Hepatocyte (in vitro differentiated cells): ENCODE measurements at places on chromosomes 2 and 18. TPM values are rescaled to one million over a fixed set of nuclear protein-coding genes. Genes with fewer than 3 reads are reported as not detected.
A peak's percentile ranks its signal among the peaks of the same experiment; 100 is the strongest.

DNA sequence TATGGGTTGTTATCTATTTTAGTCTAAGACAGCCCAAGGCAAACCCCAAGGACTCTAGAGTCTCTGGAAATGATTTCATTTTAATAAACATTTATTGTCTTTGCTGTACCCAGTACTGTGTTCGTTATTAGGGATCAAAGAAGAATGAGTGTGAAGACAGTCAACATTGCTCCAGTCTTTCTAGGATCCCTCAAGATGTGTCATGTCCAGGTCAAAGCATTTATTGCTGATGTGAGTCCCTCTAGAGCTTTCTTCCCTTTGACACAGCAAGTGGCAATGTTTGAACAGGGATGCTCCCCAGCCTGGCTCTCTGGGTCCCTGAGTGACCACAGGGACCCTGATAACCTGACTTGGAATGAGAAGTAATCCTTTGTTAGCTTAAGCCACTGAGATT is 123.1 kb upstream of the STK17B start:
- DNase-seq, result no peak
- peaks cover 7% of the 10 kb centered on the region for H3K4me1 ChIP-seq

- H3K27ac ChIP-seq, result no peak overlapping the region
- no peaks in the 10 kb centered on the region for H3K27me3 ChIP-seq
- H3K4me1 ChIP-seq, result no peaks in the 10 kb centered on the region
Observed at GRCh38 chr2:138601458-138602165, 100.0 kb downstream of the SPOPL start.

The KCNG3 gene
- polyA plus RNA-seq, result 0.13 TPM in 1 of 2 replicates, not detected in the other

DNA sequence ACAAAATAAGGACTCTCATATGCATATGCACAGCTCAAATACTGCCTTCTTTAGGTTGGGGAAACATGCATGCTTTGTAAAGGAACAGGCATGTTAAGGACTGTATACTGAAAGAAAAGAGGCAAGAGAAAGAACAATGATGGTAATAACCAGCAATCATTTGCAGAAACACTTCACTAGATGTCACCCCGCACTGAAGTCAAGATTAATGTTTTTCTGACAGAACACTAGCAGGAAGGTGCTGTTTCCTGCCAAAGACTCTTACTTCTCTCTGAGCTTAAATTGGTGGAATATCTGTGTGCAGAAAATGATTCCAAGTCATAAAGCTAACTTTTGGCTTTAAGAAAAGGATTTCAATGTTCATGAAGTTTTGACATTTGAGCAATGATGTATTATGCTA is 19.3 kb upstream of the CSRNP3 start:
- H3K4me1 ChIP-seq, result no peaks in the 10 kb centered on the region
- no peak overlapping the region for H3K27ac ChIP-seq

GRCh38 chr2:15242936-15243461 is 318.1 kb downstream of the NBAS start:
- H3K27me3 ChIP-seq, result no peaks in the 10 kb centered on the region
- H3K4me3 ChIP-seq, result no peak overlapping the region
- DNase-seq, result no peak
- H3K27ac ChIP-seq, result no peak overlapping the region
- no peaks in the 10 kb centered on the region for H3K4me1 ChIP-seq

GRCh38 chr2:236085211-236085610 is 83.0 kb downstream of the GBX2 start:
- H3K4me3 ChIP-seq, result no peak overlapping the region
- DNase-seq, result no peak
- H3K27me3 ChIP-seq, result no peaks in the 10 kb centered on the region
- no peak overlapping the region for H3K27ac ChIP-seq
- no peaks in the 10 kb centered on the region for H3K36me3 ChIP-seq

DNA sequence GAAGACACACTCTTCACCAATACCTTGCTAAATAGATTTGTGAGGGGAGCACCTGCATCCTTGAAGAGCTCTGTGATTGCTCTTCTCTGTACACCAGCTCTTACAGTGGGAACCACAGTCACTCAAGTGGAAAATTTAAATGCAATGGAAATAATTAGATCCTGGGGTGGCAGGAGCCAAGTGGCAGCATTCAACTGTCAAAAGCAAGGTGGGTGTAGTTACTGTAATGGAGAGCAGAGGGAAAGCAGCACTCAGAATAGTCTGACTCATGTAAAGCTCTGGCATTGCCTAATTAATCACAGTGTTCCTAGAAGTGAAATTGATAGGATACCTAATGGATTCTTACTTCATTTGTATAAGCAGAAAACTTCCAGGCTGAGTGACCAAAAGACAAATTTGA is 245.8 kb downstream of the KCNE4 start:
- no peaks in the 10 kb centered on the region for H3K4me1 ChIP-seq
- no peak for DNase-seq
- H3K27ac ChIP-seq, result no peak overlapping the region
- H3K4me3 ChIP-seq, result no peak overlapping the region
- no peaks in the 10 kb centered on the region for H3K36me3 ChIP-seq
- H3K27me3 ChIP-seq, result no peaks in the 10 kb centered on the region

GRCh38 chr18:22257022-22257543 is 87.7 kb downstream of the GATA6 start:
- DNase-seq, result no peak
- no peaks in the 10 kb centered on the region for H3K4me1 ChIP-seq

The C2orf15 gene
- polyA plus RNA-seq, result 5.8 and 8.9 TPM in 2 replicates

DNA sequence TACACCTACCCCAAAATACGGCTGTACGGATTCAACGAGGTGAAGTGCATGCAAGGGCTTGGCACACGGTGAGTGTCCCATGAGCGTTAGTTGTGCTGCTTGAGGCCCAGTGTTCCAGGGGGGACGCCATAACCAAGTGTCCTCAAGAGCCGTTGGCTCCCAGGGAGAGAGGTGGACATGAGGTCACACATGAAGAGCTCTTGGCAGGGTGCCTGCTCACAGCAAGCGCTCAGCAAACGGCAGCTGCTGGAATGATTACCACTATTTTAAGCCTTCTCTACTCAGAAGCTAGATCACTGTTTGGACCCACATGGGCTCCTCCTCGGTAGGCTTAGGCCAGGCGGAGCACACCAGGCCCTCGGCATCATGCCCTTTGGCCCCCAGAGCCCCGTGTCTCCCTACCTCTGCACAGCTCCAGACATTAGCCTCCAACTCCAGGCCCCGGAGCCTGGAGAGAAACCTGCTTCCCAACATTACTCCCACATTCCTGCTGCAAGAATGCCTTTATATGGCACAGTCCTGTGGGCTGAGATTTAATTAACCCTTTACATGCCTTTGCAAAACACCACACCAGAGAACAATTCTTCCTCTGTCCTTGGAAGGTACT is 68.4 kb upstream of the PPP1CB start:
- H3K27me3 ChIP-seq, result no peaks in the 10 kb centered on the region
- H3K4me3 ChIP-seq, result no peak overlapping the region
- H3K27ac ChIP-seq, result peak overlapping the region; percentile 39

- H3K27me3 ChIP-seq, result no peaks in the 10 kb centered on the region
- H3K27ac ChIP-seq, result no peak overlapping the region
- no peak overlapping the region for H3K4me3 ChIP-seq
Observed at GRCh38 chr18:70284976-70285620, 3.7 kb upstream of the SOCS6 start.

The EMILIN1 gene
- polyA plus RNA-seq, result 109 and 128 TPM in 2 replicates

DNA sequence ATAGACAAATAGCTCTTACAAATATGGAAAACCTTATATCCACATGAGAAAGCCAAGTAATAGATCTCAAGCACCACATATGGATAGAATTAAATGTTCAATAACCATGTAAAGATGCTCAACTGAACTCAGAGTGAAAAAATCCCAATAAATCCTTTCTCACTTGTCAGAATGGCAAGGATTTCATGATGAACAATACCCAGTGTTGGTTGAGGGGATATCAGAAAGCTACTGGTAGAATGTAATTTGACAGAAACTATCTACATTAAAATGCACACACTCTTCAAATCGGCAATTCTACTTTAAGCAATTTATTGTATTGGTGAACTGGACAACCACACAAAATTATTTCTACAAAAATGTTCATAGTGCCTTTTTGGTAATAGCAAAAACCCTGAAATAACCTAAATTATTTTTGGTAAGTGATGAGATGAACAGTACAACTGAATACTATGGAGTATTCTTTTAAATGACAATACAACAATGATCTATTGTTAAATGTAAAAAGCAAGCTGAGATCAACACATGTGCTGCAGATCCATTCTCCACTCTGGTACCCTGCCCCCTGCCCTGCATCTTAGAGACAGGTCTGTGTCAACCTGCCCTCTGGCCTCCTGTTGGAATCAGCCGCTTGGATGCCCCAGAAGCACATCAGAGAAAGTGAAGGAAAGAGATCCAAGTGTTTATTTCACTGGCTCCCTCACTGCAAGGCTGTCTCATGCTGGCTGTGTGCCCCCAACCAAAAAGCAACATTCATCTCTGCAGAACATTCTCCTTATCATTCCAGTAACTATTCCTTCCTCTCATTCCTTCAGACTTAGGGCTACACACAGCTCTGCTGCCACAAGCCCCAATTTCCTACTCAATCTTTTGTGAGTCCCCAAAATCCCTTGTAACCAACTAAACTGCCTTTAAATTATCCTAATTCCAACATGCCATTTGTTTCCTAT is 442.5 kb downstream of the LRATD1 start:
- no peak for DNase-seq
- H3K4me1 ChIP-seq, result no peaks in the 10 kb centered on the region
- no peaks in the 10 kb centered on the region for H3K27me3 ChIP-seq
- no peak overlapping the region for H3K4me3 ChIP-seq

The PPP1R1C gene
- polyA plus RNA-seq, result 10.7 and 12.4 TPM in 2 replicates

The OR6B2 gene
- polyA plus RNA-seq, result not detected in 2 replicates

DNA sequence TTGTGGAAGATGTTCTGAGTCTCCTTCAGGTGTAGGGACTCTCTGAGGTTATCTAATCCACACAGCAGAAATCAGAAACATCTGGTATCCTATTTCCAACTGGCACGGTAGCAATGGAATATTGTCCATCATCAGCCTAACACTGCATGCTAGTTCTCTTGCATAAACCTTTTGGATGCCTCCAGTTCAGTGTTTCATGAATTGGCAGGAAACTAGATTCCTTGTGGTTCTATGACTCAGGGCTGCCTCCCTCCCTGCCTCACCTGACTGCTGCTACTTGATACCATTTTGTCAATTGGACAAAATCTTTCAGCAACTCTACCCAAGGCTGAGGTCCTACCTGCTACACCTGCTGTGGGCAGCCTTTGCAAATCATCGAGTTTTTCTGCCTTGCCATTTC is 130.9 kb downstream of the TPGS2 start:
- DNase-seq, result no peak
- no peaks in the 10 kb centered on the region for H3K36me3 ChIP-seq
- H3K4me1 ChIP-seq, result peaks cover 9% of the 10 kb centered on the region
- no peaks in the 10 kb centered on the region for H3K27me3 ChIP-seq
- no peak overlapping the region for H3K4me3 ChIP-seq

- H3K36me3 ChIP-seq, result no peaks in the 10 kb centered on the region
- peaks cover 3% of the 10 kb centered on the region for H3K4me1 ChIP-seq
- DNase-seq, result no peak
- H3K27ac ChIP-seq, result no peak overlapping the region
Observed at GRCh38 chr2:34098256-34098655, 499.2 kb upstream of the FAM98A start.

The SLC5A7 gene
- not detected in 2 replicates for polyA plus RNA-seq
